Activated T-cell treated with anti-CD3 and anti-CD28 coated beads for 1 hour (primary cell): ENCODE measurements at places on chromosomes 5 and 9.

GRCh38 chr5:177332896-177333260 is 18.6 kb downstream of the LMAN2 start:
- no peak for DNase-seq

DNA sequence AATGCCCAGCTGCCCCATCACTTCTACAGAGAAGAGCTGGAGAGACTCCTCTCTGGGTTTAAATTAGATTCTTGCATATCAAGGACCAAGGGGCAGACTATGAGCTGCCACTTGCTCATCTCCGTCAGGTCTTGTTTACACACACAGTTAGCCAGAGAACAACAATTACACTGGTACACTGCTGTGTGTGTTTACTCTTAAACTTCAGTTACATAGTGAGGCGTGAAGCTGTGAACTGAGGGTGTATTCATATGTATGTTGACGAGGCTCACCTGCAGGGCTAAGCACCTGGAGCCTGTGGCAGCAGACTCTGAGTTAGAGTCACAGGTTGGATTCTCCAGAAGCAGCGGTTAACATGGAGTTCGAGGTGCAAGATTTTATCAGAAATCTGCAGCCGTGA is 155.4 kb upstream of the ANKH start:
- DNase-seq: no peak

- DNase-seq: no peak
These were observed 607.9 kb downstream of the KCTD16 start for GRCh38 chr5:144778561-144778960.

GRCh38 chr9:16133032-16133431 is 580.2 kb downstream of the CCDC171 start:
- no peak for DNase-seq

GRCh38 chr9:100084734-100085133 is 14.1 kb downstream of the ERP44 start:
- DNase-seq: no peak

DNA sequence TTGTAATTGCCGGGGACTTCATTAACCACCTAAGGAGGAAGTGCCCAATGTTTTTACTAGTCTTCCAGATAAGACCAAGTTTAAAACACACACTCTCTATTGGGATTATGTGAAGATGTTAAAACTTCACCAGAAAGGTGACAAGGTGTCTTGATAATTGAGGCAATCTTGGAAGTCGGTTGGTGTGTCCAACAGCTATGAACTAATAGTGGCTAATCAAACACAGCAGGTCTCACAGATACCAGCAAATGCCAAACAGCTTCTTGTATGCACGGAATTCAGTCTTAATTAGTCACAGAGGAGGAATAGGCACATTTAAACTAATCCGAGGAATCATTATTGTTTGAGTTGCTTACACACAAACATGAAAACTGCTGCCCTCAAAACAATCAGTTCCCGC is 214.5 kb downstream of the SEC61B start:
- DNase-seq: no peak
